Endothelial cell of umbilical vein (primary cell): ENCODE measurements at places on chromosomes 7 and 10.

DNA sequence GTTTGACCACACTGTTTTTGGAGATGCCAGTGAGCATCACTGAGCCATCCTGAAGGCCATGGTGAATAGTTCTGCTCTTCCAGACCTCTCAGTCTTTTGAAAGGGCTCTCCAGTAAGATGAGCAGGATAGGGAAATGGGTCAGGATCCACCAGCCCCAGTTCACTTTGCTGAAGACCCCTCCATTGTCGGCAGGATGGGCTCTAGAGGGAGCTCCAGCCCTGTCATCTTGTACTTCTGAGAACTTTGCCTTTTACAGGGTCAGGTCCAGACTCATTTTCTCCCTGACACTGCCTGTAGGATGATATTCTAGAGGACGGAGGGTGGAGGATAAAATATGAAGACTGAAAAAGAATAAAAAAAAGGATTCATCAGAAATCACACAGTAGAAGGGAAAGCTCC lies 13.1 kb downstream of the LHFPL3 start:
- DNase-seq: peak; percentile 3

- DNase-seq: no peak
These were observed 19.4 kb downstream of the NOBOX start for GRCh38 chr7:144384071-144384470.

GRCh38 chr10:88999625-89000024 lies 9.0 kb downstream of the FAS start:
- no peak for DNase-seq

DNA sequence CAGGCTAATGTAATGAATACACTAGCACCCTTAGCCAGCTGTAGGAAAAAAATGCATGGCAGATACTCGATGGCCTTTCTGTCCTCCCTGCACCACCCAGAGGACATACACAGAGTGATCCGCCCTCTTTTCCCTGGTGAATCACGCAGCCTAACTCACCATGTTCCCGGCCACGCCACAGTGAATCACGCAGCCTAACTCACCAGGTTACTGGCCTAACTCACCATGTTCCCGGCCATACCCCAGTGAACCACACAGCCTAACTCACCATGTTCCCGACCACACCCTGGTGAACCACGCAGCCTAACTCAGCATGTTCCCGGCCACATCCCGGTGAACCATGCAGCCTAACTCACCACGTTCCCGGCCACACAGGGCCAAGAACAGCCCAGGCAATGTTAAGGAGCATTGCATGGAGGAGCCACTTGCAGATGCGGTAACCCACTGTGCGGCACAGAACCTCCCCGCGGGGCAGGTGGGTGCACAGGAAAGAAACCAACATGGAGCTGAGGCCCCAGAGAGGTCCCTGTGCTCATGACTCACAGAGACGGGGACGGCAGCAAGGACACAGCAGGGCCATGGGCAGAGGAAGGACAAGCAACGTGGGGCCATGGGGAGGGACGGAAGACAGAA lies 508.5 kb downstream of the DNAJB6 start:
- DNase-seq: no peak

DNA sequence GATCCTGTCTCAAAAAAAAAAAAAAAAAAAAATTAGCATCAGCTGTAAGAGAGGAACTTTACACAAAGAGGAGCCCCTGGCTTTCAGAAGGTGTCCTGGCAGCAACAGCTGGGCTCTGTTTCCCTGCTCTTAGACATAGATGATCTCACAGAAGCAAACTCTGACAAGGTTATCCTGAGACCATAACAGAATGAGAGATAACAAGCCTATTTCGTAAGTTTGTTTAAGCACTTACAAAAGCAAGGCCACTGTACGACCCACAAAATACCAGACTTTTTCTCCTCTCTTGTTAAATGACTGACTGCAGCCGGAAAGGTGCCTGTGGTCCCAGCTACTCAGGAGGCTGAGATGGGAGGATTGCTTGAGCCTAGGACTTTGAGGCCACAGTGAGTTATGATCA lies 33.3 kb upstream of the OTUD1 start:
- DNase-seq: no peak
